AG10803 (cell line): ENCODE measurements at places on chromosomes 1 and 21.

DNA sequence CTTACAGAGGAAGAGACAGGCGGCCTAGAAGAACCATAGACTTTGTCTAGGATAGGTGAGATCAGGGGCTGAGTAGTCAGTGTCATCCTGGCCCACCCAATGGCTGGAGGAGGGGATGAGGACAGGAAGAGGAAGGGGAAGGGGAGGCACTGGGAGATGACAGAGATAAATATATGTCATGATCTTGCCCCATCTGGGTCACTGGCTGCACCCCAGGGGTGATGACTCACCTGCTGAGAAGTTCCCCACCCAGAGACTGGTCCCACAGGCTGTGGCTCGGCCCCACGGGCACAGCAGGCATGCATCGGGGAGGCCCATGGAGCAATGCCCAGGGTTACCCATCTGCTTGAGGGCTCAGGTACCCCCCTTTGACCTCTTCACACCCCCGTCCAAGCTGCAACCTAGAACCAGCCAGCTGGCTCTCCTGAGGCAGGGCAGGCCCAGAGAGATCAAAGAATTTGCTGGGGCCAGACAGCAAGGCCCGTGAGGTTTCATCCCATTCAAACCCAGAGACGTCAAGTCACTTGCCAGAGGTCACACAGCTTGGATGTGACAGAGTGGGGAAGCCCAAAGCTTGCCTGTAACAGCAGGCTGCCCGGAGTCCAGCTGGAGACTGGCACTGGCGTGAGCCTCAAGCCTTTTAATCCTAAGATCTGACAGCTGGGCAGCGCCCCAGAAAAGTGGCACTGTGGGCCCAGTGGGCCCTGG, 34.7 kb upstream of the CASZ1 start:
- peak; percentile 39 for DNase-seq

DNA sequence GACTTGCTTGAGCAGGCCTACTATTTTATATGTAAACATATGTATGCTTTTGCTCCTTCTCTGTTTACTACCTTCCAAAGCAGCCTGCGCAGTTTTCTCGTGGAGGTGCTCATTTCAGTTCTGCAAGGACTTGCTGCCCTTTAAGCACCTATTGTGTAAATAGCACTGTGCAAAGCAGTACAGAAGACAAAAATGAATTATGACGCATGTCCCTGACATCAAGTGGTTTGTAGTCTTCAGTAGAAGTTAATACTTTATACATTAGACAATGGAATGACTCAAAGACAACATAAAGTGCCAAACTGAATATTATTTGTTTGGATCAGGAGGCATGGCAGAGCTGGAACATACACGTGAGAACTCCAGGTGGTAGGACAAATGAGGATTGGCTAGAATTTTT, 611.7 kb downstream of the LMO4 start:
- no peak for DNase-seq

DNA sequence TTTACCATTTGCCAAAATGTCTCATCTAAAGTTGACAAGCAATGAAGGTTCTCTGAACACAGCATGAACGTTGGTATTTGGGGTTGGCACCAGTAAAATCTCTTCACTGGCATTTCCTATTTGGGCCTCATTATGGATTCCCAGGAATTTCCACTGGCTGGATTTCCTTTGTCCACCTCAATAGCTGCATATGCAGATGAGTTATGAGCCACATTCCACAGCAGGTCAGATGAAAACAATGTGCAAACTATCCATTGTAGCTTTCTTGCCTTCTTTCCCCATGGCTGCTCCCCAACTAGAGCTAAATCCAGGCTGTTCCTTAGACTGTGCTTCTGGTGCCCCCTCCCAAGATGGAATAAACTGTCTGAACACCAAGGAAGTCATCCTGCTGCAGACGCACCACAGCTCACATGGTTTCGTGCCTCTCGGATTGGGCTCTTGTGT, 168.1 kb upstream of the FGGY start:
- DNase-seq: peak; percentile 96

- peak; percentile 47 for DNase-seq
These were observed 46.0 kb downstream of the RHOU start for GRCh38 chr1:228781161-228781808.

DNA sequence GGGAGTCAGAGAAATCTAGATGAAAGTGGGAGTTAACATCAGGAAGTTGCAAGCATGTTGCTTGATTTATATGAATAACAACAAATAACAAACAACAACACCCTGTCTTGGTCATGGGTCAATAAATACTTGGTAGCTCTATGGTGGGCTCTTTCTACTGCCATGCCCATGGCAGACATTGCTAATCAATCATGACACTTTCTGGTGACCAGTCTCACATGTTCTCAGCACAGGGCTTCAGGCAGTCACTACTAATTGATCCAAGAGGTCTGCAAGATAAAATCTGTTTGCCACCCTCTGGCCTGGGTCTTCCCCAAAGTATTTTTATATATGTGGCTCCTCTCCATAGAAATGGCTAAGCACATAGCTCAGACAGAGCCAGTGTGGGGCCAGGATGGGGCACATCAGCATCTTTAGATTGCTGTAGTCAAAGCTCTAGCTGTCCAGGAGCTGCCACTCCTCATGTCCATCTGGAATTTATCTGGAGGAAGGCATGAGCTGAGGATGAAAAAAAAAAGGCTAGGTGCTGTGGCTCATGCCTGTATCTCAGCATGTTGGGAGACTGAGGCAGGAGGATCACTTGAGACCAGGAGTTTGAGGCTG, 51.2 kb downstream of the STUM start:
- no peak for DNase-seq

DNA sequence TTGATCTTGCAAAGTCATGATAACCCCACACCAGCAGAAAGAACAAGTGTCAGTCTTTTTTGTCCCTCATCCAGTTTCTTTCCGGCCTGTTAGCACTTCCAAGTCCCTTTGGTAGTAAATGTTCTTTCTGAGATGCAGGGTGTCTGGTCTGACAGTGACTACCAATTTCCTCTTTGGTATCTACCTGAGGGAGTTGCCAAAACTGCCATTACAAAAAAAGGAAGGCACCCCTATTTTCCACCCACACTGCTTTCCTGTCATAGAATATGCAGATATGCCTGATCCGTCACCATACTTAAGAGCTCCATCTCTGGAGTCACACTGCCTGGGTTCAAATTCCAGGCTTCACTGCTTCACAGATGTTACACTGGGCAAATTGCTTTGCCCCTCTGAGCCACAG, 72.4 kb downstream of the ZNF281 start:
- DNase-seq: no peak

DNA sequence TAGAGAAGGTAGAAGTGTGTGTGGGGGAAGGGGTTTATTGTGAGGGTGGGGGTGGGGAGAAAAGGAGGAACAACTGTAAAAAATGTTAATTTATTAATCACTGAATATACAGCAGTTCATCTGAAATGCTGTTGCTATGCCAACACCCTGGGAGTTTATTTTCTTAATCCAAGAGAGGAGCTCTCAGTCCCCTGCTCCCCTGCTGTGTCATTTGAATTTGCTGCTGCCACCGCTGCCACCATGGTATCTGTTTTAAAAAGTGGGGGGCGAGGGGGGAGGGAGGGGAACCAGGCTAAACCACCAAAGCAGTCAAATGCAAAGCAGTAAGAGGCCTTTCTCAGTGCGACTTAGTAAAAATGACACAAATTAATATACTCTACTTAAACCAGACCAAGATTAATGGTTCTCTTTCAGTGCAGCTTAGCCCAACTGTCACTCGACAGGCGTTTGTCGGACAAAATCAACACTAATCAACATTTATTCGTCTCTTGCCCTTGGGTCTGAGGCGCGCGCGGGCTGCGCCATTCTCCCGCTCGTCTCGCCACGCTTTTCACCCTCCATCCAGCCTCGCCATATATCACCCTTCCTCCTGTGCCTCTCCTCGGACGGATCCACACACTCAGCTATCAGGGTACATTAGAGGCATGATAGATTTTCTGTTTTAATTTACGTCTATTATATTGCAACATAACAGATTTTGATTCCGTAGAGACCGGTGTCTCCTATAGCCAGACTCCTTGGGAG, 76.2 kb downstream of the PBX1 start:
- DNase-seq: no peak

DNA sequence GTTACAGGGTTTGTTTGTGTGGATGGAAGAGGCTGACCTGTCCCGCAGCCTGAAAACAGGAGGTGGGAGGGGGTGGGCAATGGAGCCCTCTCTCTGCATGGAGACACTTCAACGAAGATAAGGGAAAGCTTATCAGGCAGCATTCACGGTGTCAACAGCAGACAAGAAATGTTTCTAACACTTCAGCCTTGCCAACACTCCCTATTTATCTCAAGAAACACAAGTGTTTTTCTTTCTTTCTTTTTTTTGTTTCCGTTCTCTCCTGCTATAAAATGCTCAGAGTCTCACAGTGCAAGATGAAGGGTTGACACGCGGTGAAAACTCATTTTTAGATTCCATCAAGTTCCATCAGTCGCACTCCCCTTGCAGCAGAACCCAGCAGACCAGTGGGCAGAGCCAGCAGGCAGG, 594.4 kb downstream of the MATN1 start:
- DNase-seq: no peak

- peak; percentile 97 for DNase-seq
These were observed 26.8 kb downstream of the UMODL1 start for GRCh38 chr21:42097860-42098454.

- no peak for DNase-seq
These were observed 143.8 kb upstream of the TMPRSS15 start for GRCh38 chr21:18547347-18547746.

- DNase-seq: no peak
These were observed 55.6 kb upstream of the ABCD3 start for GRCh38 chr1:94362466-94363058.

DNA sequence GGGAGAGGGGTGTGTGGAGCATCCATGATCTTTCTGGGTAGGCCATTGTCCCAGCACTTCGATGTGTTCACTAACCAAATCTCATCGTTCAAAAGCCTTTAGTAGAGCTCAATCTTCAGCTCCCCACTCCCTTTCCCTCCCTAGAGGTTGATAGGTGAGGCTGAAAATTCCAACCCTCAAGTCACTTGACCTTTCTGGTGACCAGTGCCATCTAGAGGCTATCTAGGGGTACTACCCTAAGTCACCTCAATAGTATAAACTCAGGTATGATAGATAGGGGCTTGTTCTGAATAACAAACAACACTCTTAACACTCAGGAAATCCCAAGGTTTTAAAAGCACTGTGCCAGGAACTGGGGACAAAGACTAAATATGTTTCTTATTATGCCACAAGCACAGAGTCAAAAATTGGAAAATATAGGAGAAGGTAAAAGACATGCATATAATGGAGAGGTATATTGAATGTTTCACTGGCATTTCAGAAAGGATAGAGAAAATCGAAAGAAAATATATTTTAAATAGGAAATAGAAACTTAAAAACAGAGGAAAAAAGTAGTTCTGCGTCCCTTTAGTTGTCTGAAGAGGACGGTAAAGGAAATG, 42.9 kb upstream of the CD53 start:
- peak; percentile 17 for DNase-seq

- DNase-seq: peak; percentile 35
These were observed 151.1 kb upstream of the DPT start for GRCh38 chr1:168879896-168880734.

DNA sequence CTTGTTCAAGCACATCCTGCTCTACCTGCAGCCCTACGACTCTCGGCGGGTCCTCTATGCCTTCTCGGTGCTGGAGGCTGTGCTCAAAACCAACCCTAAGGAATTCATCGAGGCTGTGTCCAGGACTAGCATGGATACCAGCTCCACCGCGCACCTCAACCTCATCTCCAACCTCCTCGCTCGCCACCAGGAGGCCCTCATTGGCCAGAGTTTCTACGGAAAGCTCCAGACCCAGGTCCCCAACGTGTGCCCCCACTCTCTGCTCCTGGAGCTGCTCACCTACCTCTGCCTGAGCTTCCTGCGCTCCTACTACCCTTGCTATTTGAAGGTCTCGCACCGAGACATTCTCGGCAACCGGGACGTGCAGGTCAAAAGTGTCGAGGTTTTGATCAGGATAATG, 74.3 kb upstream of the MORC3 start:
- no peak for DNase-seq

DNA sequence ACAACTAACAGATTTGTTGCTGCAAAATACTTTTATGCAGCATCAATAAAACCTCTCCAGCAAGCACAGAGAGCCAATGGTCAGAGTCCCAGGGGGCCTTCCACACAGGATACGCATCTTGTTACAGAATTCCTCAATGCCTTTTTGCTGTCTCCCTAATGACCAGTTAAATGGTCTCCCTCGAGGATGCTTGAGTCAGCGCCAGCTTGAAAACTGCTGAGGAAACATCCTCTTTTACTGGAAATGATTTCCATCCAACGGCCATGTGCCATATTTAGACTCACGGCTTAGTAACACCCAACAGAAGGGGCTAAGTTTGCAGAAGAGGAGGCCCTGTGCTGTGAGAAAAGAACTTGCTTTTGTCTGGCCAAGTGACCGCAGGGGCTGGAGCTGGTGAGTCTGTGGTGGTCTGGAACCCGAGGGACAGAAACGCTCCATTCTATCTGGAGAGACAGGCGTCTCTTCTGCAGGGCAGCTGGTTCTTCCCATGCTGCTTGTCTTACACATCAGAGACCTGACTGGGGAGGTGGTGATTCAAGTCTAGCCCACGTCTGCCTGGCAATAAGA, 496.4 kb downstream of the SETD4 start:
- peak; percentile 99 for DNase-seq

DNA sequence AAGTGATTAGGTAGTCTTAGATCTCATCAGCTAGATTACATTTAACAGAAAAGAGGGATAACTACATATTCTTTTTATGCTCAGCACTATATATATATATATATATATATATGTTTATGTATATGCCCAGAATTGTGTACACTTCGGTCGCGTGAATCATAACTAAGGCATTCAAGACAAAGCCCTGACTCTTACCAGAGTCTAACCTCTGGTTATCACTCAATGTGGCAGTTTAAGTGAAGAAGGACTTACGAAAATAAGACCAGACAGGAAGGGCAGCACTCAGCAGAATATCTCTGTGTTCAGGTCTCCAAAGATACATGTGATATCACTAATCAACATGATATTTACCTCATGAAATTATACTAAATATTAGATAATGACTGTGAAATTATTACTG, 1326.7 kb downstream of the MRPL39 start:
- DNase-seq: no peak
